Osteocyte (in vitro differentiated cells): ENCODE measurements at places on chromosomes 1 and 21.

DNA sequence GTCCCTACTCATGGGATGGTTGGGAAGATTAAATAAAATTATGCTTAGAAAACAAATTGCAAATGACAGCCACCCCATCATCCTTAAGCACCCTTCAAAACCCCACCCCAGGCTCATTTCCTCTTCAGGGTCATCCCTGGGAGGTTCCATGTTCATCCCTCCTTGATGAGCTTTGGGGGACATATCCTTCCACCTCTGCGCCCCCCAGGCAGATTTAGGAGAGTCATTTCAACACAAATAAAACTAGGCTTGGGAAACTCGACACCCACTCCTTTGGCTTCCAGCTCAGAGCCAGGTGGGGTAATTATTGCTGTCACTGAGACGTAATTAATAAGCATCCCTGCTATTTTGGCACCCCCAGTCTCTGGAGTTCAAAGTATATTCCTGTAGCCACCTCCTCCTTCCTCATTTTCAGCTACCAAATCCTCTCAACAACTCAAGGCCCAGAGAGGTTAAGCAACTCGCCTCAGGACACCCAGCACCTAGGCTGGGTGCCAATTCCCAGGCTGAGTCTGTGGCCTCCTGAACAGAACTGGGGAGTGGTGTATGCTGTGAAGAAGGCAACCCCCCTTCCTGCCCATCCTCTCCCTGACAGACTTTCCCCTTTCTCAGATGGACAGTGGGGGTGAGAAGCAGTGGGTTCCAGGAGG, 595 bp downstream of the CRYBG2 start:
- no peak for DNase-seq

- DNase-seq, result no peak
These were observed 10.4 kb downstream of the TEX38 start for GRCh38 chr1:46682064-46682463.

GRCh38 chr1:217052626-217053025, 329.4 kb upstream of the ESRRG start:
- no peak for DNase-seq

GRCh38 chr1:186482661-186483255, 21.8 kb upstream of the PDC start:
- DNase-seq, result peak; percentile 86

- DNase-seq, result no peak
These were observed 438.5 kb upstream of the PLXNA2 start for GRCh38 chr1:208682664-208683013.

GRCh38 chr1:1398677-1399186, 403 bp downstream of the CCNL2 start:
- DNase-seq, result no peak

GRCh38 chr1:147496571-147497210, 44.6 kb upstream of the BCL9 start:
- DNase-seq, result no peak

GRCh38 chr1:81391125-81391828, 409.5 kb upstream of the ADGRL2 start:
- DNase-seq, result no peak

GRCh38 chr1:3611170-3612019, at the start of gene MEGF6:
Gene MEGF6 (minus strand): TSS chr1:3611508. CDS start chr1:3611268, 240 bp downstream.
- DNase-seq, result peak; percentile 91

DNA sequence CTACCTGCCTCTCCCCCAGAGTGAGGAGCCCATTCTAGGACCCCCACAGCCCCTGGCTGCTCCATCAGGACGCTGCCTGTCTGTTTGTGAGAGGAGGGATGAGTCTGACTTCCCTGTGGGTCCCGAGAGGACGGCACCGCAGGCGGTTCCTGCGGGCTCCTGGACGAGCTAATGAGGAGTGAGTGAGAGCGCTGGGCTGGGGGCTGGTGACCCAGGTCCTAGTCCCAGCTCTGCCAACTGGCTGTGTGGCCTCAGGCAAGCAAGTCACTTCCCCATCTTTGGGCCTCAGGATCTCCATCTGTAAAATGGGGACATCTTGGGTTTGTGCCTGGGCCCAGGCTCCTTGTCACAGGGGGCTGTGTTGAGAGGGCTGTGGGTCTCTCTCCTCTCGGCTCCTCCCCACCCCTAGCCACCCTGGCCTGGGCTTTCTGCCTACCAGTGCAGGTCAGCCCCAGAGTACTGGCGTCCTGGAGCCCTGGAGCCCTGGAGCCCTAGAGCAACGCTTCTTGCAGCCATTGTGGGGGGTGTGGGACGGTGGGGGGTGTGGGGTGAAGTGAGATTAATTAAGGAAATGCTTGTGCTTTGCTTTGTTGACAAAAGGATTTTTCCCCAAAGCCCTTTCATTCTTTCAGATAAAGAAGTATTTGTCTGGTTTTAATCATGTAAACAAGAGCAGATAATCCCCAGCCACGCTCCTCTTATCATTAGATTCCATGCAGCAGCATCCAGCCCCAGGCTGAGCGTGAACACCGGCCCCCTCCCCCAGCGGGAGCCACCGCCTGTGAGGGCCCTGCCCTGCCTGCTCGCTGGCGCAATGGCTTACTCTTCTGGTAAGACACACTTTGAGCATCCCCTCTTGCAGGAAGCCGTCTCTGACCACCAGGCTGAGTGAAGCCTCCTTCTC, 26.8 kb downstream of the SLC1A7 start:
- DNase-seq, result no peak

- DNase-seq, result no peak
These were observed 32.5 kb upstream of the IVNS1ABP start for GRCh38 chr1:185349556-185349955.

DNA sequence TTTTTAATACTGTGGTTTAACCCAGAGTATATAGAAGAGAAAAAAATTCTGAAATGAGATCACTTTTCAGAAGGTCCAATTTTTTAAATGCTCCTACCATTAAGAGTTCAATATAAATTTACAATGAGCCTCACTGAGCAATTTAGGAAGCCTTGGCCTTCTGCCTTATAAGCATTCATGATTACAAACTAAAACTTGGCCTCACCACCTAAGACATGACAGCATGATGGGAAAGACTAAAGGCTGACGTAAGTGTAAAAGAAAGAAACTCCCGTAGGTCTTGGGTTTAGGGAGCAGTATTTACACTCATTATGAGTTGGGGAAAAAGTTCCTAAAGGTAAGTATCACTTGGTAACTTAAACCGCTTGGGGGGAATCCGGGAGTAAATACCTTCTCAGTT, 70.7 kb upstream of the ESRRG start:
- no peak for DNase-seq

DNA sequence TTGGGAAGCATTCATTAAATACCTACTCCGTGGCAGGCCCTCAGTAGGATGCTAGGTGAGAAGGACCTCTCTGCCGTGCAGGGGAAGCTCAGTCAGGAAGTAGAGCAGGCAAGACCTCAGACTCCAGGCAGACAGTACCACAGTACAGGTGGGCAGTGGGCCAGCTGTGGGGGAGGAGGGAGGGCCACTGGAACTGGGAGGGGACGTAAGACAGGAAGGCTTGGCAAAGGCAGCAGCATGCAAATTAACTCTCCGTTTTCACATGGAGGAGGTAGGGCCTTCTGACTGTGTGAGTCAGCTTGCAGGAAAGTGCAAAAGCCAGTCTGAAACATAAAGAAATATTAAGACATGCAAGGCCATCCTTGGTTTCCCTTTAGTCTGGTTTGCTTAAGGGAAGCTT, 157.7 kb downstream of the TRIM33 start:
- peak; percentile 77 for DNase-seq

- DNase-seq, result no peak
These were observed 108.2 kb upstream of the SLC35F3 start for GRCh38 chr1:233796146-233796783.

DNA sequence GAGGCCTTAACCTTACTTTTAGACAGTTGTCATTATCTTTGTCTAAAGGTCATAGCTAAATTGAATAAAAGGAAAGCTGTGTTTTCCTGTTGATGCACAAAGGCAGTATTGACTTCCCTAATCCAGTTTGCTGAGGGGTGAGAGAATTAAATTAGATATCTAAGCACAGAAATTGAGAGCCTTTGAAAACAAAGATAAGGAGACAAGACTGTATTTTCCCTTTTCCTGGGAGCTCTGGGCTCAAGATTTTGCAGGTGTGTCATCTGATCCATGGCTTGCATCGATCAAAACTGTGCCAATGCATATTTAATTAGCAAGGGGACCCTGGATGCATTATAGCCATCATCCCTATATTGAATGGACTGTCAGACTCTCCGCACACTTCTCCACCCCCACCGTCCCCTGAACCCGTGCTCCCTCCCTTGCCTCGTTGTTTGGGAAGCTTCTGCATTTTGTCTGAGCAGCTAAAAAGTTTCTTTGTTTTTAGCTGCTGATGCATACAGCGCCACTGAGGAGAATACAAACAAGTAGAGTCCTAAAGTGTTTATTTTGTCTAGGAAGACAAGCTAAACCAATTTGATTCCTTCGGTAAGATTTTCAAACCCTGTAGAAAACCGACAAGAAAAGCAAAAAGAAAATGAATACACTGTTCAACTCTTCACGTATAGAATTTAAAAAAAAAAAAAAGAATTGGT, 186.3 kb downstream of the NFIA start:
- no peak for DNase-seq

DNA sequence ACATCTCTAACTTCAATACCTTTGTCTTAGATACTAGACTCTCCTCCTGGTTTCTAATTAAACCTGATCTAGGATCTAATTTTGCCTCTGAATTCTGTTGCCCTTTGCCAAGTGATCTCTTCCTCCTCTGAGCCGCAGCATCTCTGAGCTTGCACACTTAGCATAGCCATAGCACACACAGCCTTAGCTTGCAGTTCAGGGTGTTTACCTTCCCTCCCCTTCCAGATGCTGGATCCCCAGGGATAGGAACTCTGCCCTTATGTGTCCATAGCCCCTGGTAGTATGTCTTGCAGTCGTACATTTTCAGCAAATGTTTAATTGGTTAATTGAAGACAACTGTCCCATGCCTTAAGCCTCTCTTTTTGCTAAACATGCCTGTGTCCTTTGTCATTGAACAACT, 30.3 kb downstream of the SELL start:
- DNase-seq, result no peak

DNA sequence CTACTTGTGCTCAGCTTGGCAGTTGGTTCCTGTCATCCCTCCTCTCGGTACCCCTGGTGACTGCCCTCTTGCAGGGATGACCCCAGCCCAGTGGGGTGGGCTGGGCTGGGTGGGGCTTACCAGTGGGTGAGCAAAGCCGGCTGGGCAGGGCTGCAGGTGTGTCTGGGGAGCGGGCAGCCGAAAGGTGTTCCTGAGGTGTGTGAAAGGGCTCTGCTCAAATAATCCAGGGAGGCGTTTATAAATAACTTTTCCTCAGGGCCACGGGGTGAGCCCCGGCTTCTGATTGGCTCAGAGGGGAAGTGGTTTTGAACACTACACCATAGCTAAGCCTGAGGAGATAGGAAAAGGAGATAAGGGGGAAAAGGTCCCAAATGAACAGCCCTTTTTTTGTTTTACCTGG, at the start of gene SLC26A9:
Gene SLC26A9, minus strand, starts transcription at position 212 of the 400 bp plus-strand sequence. CDS start 7,636 bp downstream, outside the sequence.
- no peak for DNase-seq

DNA sequence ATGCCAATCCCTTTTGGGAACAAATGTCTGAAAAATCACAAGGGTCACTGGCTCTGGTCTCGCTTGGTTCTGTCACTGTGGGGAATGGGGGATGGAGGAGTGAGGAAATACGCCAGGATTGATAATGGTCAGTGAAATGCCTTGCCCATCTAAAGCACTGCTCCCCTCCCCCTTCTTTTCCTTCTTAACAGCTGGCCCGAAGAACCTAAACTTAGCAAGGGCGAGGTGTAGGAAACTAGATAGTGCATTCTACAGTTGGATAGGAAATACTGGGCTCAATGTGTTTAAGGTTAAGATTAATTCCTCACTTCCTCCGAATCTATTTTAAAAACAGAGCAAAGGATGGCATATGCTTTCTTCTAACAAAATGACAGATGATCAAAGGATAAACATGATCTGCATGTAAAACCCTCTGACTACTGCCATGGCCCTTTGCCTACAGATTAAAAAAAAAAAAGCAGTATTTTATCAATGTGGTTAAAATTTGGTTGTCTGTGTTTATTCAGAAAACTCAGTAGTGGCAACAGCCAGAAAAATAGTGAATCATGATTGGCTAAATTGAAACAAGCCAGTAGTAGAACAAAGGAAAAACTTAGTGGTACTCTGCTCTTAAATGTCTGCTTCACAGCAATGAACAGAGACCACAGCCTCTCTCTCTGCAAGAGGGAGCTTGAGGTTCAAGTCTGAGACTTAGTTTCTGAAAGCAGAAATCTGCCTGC, 86.1 kb upstream of the VAV3 start:
- no peak for DNase-seq

- no peak for DNase-seq
These were observed 53.8 kb upstream of the PSEN2 start for GRCh38 chr1:226816576-226816975.

GRCh38 chr1:91777196-91777595, 108.8 kb downstream of the TGFBR3 start:
- no peak for DNase-seq

DNA sequence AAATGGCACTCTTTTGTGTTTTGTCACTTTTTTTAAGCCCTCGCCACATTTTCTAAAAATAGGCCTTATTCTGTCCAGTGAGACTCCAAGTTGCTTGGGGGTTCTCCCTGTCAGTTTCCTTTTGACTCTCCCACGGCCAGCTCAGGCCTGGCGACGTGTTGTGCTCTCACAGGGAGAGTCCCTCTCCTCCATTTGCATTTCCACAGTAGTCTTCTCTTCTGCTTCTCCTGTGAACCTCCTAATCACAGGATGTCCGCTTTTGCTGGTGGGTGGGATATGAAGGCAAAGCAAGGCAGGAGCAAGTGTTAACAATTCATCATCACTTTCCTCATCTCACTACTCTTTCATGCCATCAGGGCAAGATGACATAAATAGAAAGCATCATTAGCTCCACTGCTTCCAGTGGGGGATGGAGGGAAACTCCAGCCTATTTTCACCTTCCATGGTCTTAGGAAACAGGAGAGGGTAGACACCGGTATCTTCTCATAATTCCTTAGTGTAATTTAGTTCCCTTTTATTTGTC, 99.8 kb downstream of the INTS7 start:
- DNase-seq, result no peak

GRCh38 chr1:34412598-34413370, 236.1 kb downstream of the C1orf94 start:
- DNase-seq, result peak; percentile 67

- DNase-seq, result no peak
These were observed 37.2 kb downstream of the RIMS3 start for GRCh38 chr1:40627987-40628902.

- DNase-seq, result no peak
These were observed 18.3 kb downstream of the METTL18 start for GRCh38 chr1:169776440-169776839.

GRCh38 chr1:56378341-56379070, 200.9 kb downstream of the PLPP3 start:
- no peak for DNase-seq

GRCh38 chr1:21663951-21664805, 5.0 kb downstream of the RAP1GAP start:
- DNase-seq, result no peak

DNA sequence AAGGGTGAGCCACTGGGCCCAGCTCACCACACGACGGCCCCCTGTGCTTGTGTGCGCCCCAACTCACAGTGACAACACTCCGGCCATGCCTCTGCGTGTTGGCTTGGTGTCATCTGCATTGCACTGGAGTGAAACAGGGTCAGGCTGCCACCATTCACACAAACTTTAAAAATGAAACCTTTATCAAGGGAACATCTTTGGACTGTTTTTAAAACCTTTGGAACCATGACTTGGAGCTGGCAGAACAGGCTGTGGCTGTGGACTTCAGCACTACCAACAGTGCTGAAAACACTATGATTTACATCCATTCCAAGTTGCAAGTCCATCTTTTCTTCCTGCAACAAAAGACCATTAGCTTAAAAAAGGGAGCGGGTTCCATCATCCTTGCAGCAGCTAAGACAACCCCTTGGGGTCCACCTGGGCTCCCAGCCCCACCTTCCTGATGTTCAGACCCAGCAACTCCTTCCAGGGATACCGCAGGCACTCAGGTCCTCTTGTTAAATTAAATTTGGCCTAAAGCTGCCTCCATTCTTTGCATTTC, 25.6 kb downstream of the POFUT2 start:
- DNase-seq, result peak; percentile 70
